Pancreas (tissue), 10 donors: ENCODE measurements at places on chromosomes 13 and 19.

DNA sequence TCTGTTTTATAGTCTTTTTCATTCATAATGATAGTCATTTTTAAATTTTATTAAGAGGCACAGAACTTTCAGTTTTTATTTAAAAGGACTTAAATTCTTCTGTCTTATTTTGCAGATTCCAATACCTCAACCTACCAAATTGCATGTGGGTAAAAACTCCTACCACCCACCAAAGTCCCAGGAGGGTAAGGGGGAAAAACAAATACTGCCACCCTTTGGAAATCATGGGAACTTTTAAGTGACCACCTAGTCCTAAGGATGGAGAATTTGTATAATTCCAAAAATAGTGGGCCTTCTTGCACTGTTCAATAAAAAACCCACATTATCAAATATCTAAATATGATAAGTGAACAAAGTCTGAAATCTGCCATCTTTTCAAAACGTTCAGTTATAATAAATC, 9.7 kb downstream of the SUPT20H start:
- DNase-seq, result no peak

DNA sequence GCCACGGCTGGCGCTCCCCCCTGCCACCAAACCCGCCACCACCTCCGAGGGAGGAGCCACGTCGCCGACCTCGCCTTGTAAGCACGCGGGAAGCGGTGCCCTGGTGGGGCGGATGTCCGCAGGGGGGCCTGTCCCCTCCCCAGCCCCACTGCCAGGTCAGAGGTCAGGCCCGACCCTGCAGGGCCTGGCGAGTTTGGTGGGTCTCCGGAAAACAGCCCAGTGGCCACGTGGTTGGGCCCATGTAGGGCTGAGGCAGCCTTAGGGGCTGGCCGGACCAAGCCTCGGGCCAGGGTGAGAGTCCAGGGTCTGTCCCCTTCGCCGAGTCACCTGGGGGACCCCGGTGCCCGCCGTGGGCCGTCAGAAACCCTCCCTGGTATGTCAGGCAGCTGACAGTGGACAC, 26.5 kb downstream of the SMIM24 start:
- DNase-seq, result no peak

DNA sequence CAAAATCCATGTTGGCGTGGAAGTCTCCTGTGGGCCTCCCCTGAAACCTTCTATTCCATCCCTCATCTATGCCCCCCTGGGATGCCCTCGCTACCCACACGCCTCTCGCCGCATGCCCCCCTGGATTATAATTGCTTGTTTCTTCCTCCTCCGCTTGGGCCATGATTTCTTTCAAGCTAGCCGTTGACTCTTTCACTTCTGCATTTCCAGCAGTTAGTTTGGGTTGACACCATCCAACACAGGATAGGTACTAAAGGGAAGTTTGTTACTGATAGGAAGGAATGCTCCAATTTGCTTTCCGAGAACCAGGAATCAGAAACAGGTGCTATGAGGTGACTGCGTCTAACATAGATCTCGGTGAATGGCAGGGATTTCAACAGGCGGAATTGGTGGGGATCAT, 7.7 kb upstream of the SLC25A15 start:
- DNase-seq, result no peak

GRCh38 chr13:79987761-79988160, 353.2 kb downstream of the SPRY2 start:
- no peak for DNase-seq

GRCh38 chr19:2850256-2850925, 9.1 kb downstream of the ZNF555 start:
- no peak for DNase-seq

DNA sequence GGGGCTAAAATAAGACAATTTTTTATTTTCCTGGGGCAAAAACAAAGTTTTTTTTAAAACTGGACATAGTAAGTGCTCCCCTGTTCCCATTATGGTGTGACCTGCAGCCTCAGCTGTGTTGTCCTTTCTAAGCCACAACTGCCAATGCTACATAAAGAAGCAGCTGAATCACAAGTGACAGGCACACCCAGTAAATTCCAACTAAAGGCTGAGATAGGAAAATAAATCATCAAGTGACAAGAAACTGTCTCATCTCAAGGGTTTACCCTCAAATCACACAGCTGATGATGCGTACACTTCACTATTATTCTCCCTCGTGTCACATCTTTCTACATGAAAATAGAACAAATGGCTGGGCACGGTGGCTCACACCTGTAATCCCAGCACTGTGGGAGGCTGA, 28.7 kb downstream of the STK24 start:
- no peak for DNase-seq

DNA sequence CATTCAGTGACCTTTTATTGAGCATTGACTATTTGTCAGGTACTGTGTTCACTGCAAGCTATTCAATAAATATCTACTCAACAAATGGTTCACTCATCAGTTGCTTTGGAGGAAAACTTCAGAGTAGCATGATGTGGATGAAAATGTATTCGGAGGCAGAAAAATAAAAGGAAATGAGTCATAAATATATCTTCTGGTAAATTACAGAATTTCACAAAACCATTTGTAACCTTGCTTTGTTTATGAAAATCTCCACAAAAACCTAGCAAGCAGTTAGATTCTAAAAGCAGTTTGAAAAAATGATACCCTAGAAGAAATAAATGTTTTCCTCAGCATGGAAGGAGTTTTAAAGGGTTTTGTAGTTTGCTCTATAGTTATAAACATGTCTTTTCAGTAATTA, 399.6 kb downstream of the LMO7 start:
- no peak for DNase-seq

DNA sequence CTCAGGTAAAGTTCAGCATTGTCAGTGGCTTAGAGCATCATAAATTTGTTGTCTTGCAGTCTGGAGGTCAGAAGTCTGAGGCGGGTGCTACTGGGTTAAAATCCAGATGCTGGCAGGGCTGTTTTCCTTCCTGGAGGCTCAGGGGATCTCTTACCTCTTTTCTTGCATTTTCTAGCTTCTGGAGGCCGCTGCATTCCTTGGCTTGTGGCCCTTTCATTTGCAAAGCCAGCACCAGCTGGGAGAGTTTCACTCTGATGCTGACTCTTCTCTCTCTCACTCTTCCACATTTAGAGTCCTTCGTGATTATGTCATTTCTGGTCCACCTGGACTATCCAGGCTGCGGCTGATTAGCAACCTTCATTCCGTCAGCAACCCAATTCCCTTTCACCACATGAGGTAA, 38.1 kb upstream of the SLC10A2 start:
- no peak for DNase-seq
